Germinal center (tissue), 1 donor: ENCODE measurements at places on chromosomes 6 and 20.

- no peak for DNase-seq
These were observed 2.3 kb upstream of the ME1 start for GRCh38 chr6:83433177-83433576.

- no peak for DNase-seq
These were observed 96.2 kb upstream of the BTN3A2 start for GRCh38 chr6:26268659-26269402.

DNA sequence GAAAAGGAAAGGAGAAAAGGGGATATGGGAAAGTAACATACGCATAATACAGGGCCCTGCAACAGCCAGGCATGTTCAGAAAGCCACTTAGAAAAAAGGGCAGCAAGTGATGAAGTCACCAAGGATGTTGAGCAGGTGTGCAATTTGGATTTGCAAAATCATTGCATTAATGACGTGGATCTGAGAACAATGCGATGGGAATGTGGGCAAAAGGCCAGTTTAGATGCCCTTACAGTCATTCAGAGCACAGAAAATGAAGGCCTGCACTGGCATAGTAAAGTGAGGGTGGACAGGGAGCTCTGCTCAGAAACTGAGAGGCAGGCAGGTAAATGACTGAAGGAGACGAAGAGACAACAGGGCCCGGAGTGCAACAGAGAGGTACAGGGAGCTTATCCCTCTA is 123.7 kb upstream of the NHSL1 start:
- DNase-seq = no peak

- no peak for DNase-seq
These were observed 273.9 kb upstream of the THEMIS start for GRCh38 chr6:128174724-128175123.

GRCh38 chr6:132361101-132361500 is 40.2 kb downstream of the MOXD1 start:
- no peak for DNase-seq

DNA sequence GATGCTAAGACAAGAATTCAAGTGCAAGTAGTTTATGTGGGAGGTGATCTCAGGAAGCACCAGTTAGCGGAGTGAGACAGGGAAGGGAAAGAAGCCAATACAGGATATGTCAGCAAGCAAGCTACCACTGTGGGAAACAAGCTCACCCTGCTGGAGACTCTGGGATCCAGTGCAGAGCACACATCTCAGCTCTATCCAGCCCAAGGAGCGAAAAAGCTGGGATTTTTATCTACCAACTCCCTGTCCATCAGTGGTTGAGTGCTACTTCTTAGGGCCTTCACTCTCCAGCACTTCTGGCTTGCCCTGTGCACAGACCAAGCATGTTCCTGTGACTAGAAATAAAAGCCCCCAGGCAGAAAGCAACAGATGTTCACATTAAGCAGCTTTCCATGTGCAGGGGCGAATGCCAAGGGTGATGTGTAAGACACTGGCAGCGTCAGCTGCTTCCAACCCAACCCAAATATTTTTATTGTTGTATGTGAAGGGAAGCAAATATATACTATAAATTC is 10.8 kb upstream of the RNF24 start:
- DNase-seq = no peak

DNA sequence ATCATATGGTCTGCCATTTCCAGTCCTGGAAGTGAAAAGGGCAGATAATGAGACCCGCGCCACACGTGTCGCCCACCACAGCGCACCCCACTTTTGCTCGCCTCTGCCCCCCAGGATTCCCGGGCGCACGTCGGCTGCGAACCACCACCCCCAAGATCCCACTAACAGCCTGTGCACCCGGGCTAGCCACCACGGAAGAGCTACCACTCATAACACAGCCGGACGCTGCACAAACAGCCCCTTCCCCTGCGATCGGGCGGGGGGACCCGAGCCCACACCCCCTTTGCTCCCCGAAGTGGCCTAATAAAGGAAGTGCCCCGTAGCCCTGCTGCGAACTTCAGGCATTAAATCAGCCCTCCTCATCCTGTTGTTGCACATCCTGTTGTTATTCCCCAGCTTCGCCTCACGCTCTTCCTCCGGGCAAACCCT is 506 bp downstream of the CITED2 start:
- no peak for DNase-seq

- no peak for DNase-seq
These were observed 44.9 kb upstream of the PKHD1 start for GRCh38 chr6:52132292-52132691.

DNA sequence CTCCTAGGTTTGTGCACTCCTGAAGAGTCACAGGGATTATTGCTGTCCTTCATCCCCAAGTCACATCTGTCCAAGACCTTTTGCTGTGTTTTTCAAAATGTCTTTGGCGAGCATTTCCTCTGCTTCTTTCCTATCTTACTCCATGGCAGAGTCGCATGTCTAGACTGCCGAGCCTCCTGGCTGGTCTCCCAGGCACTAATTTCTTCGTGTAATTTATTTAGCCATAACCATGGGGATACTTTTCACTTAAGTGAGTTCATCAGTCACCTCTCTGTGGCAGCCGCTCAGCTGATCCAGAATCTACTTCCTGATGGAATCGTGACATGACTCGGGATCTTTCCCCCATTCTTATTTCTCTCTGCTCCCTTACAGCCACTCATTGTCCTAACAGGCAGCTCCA is 25.8 kb downstream of the ADGRF5 start:
- DNase-seq = no peak

- DNase-seq = no peak
These were observed 98.4 kb downstream of the SYCP2 start for GRCh38 chr20:59835057-59835447.

DNA sequence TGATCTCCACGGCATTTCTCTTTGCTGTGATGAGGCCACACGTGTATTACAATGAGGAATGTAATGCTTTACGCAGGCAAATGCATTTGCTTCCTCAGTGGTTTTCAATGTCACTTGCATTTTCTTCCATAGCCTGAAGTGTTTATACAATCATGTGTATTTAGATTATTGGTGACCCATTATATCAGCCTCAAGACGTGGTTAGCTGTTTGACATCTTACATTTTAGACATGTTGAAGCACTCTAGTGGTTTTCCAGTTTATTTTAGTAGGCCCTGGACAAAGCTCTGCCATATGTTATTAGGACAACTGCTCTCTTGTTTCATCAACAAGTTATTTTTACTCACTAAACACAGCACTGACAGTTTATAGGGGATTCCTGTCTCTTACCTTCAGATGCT is 200.4 kb downstream of the UTRN start:
- DNase-seq = no peak

DNA sequence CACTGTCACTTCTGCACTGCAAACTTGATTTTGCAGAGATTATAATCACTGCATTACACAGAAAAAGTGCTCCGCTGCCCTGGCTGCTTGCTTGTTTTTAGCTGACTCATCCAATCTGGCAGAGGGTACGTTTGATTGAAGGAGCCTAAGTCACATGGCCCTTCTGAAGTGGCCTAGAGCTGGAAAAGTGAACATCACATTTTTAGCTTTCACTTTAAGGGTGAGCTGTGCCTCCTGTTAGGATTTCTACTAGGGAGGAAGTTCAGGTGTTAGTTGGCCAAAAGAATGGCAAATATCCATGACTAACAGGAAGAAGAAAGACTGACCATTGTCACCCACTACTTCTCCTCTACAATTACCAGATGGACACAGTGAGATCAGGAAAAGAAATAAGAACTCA is 889.1 kb upstream of the MAP3K7 start:
- DNase-seq = no peak

DNA sequence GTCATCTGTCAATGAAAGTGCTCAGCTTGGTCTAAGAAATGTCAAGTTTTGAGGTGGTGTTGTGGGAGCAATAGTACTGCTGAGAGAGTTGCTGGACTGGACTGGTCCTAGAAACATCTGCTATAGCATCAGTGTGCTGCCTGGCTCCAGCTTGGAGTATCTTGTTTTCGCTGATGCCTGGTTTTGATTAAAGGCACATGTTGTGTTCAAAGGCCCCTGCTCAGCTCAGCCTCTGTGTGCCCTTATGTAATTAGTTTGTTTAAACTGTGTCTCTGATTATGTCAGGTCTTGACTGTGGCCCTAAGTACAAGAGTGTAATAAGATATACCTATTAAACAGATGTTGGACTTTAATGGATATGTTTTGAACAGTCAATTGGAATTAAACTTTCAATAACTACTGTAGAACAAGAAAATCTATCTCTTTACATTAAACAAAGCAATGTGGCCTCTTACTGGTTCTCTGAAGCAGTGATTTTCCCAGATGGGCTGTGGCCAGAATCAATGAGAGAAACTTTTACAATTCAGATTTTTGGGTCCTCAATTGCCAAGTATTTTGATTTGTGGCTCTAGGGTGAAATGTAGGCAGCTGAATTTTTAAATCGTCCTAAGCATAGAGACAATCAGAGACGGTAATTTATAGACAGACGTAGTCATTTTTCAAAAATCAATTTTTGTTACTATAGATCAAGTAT is 668.2 kb downstream of the DHX35 start:
- no peak for DNase-seq

GRCh38 chr6:49806145-49806544 is 19.1 kb upstream of the PGK2 start:
- DNase-seq = no peak

GRCh38 chr20:19889011-19889953 is 127.9 kb upstream of the NAA20 start:
- DNase-seq = no peak

- DNase-seq = no peak
These were observed 51.9 kb downstream of the MAFB start for GRCh38 chr20:40637176-40637575.

GRCh38 chr6:91288741-91289140 is 701.9 kb upstream of the MAP3K7 start:
- no peak for DNase-seq

DNA sequence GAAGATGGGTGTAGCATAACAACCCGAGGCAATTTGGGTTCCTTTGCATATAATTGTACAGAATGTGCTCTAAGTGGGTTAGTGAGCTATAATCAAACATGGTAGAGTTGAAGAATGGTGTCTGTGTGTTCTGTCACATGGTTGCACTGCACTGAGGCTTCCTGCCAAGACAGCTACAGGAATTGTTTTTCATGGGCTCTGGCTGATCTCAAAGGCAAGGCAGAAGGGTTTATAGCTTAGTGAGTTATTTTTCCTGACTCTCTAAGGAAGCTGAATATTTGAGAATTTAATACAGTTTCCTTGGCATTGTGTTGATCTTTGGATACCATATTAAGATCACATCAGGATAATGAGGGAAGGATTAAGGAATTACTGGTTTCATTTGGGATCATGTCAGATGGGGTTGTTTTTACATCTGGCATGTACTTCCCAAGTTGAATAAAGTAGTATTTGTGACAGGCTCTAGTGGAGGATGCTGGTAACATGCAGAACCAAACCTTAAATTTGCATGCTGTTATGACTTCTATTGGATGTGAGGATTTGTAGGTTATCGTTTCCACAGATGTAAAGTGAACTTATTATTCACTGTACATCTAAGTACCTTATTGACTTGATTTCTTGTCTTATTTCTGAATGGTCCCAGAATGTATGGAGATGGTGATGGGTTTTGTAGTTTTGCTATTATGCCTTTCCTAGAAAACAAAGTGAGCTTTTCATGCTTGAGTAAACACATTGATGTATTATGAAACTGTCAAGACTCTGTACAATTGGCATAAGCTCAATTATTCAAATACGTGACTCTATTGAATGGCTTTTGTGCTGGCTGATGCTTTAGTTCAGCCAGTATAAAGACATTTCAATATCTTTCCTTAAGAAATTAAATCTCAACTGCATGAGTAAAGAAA is 43.3 kb downstream of the LRRC1 start:
- no peak for DNase-seq

GRCh38 chr6:75333676-75334200 is 49.1 kb upstream of the TMEM30A start:
- no peak for DNase-seq

GRCh38 chr20:1934721-1935573 is 39.7 kb downstream of the SIRPA start:
- DNase-seq = no peak

DNA sequence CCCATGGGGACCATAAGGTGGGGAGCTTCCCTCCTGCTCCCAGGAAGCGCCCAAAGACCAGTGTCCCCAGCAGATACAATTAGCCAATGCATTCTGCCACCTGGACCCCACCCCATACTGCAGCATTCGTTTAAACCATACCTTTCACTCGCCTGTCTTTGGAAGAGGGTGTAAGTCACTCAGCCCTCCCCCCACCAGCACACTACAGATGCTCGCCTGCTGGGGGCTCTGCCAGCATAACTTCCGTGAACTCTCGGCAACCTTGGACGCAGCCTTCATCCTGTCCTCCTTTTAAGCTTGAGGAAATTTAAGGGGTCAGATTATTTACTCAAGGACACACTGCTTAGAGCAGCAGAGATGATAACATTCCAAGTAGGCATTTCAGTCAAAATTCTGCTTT is 94.4 kb upstream of the NAA20 start:
- DNase-seq = no peak

DNA sequence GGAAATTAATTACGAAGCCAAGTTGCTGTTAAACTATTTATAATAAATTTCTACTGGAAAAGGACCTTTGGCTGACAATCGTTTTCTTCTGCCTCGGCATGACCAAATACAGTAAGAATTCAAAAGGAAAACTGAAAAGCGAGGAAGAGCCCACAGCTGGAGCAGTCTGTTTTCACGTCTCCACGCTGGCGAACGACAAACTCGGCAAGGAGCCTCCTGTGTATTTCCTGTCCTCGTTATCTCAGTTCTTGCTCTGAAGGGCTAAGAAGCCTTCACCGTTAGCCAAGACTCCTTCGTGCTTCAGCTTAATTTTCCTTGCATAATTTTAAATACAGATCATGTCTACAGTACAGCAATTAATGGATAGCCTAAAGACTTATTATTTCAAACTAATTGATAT is 214.3 kb upstream of the PLCB4 start:
- no peak for DNase-seq

- DNase-seq = no peak
These were observed 141.6 kb downstream of the DHX35 start for GRCh38 chr20:39103732-39104131.

DNA sequence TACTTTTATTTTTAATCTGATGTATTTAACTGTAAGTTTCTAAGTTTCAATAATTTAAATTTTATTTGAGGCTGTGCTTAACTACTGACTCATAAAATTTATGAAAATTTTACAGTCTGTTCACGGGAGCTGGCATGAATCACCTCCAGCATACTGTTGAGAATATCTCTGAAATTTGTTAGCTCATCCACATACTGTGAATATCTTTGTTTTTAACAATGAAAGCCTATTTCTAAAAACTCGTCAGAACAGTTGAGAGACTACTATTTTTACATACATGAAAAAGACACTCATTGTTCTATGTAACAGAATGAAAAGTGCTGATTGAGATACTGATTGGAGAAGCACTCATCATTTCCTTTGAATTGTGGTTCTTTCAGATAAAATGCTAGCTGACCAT is 749.3 kb downstream of the TENT5A start:
- DNase-seq = no peak

- no peak for DNase-seq
These were observed 655.7 kb upstream of the HS3ST5 start for GRCh38 chr6:114998492-114998891.

DNA sequence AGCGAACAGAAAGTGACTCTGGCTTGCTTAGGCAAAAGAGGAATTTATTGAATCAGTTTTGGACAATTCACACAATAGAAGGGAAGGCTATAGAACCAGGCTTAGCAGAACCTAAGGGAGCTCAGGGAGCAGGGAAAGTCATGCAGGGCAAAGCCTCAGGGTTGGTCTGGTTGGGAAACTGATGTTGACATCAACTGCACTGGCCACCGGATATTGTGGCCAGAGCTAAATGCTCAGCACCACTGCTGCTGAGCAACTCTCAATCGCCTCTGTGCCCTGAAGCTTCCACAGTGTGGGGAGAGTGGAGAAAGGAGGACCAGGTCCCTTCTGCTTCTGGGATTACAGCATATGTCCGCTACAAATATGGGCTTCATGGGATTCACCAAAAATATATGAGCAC is 93.3 kb upstream of the GCM1 start:
- no peak for DNase-seq
